Stimulated activated CD4-positive, alpha-beta T cell treated with anti-CD3 and anti-CD28 coated beads, Interleukin-1b, Interleukin-23, amount 100 ng/mL, for 1 hour (primary cell): ENCODE measurements at places on chromosomes 12 and 14.

DNA sequence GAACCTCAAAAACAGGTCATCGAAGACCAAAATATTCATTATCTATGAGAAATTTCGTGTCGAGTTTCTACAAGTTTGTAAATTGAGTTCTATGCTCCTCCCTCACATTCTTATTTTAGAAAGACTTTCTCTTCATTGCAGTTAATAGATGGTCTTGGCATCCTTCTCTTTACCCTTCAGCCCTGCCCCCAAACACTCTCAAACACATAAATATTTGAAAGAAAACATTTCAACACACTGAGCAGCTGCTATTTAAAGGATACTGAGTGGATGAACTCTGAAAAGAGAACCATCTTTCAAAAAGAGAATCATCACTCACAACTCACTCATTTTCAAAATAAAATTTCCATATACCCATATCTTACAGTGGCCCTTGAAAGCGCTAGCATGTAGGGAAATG, 67.1 kb downstream of the NUAK1 start:
- no peak for DNase-seq

DNA sequence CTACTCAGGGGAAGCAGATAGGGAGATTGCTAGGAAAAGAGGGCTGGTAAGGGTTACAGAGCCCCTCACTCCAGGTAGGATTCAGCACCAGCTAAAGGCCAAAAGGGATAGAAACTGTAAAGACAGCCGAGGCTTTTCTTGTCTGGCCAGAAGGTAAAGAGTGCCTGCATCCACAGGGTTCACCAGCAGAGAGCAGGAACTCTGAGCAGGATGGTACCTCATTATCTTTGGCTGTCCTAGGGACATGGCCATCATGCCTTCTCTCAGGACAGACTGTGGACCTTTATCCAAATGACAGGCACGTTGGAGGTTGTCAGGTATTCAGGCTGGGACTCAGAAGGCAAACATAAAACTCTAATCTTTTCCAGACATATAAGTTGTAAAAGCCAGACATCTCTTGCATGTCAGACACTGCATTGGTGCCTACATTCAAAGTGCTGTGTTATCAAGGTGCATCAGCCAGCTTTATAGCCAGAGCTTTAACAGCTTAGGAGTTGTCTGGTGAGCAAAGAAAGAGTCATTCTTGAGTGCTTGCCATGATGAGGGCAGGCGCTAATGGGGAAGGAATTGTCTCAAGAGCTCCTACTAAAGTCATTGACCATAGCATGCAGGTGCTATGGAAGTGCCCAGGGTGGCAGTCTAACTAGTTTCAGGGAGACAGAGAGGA, 89.5 kb downstream of the PELI2 start:
- DNase-seq: no peak

GRCh38 chr14:59317798-59318505, 129.5 kb downstream of the DAAM1 start:
- DNase-seq: no peak

- no peak for DNase-seq
These were observed 12.4 kb upstream of the ITGB7 start for GRCh38 chr12:53219292-53219955.

DNA sequence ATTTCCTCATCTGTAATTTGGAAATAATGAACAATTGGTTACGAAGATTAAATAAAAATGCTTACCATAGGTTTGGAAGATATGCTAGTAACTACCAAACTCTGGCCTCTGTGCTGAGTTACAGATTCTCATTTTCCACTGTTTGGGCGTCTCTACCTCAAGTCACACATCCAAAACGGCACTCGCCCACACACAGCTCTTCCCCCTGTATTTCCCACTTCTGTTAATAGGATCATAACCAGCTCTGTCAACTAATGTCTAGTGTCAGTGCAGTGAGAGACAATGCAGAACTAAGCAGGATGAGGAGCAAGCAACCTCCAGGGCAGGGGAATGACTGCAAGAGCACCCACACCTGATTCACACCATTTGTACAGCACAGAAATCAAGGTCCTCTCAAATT, 10.9 kb upstream of the SYCP3 start:
- no peak for DNase-seq

GRCh38 chr12:110243227-110243626, 37.8 kb upstream of the ATP2A2 start:
- no peak for DNase-seq

GRCh38 chr12:94571556-94571955, 78.8 kb downstream of the TMCC3 start:
- DNase-seq: no peak

DNA sequence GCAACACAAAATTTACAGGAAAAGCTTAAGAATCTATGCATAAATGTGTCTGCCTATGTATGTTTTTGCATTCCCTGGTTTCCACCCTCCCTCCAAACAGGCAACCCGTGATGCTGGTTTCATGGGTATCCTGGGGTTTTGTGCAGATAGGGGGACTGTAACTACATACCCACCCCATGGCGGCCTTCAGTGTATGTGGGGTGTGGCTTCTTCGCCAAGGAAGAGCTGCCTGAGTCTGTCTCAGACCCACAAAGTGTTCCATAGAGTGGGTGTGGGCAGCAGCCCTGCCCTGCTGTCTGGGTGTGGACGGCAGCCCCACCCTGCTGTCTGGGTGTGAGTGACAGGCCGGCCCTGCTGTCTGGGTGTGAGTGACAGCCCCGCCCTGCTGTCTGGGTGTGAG, 174.8 kb downstream of the ADGRD1 start:
- no peak for DNase-seq

DNA sequence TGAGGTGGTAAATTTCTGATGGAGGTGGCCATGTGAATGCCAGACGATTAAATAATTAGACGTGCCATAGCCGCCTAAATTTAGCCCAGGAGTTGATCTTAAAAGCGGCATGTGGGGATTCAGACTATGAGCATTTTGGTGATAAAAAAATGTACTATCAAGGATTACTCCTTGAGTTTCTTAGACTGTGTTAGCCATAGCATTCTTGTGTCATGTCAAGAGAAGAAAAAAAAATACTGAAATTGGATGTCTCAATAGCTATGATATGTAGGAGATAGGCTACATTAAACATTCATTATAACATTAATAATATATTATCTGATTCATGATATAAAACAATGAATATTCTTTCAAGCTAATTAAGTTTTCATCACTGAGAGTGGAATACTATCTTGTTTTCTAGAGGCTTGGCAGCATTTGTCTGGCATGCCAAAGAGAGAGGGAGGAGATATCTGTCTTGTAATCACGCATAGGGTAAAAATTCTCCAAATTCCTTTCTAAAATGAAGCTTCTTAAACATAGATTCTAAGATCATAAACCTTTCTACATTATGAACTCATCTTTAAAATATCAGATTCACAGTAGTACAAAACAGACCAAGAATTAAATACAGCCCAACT, 727.0 kb downstream of the C12orf50 start:
- no peak for DNase-seq

DNA sequence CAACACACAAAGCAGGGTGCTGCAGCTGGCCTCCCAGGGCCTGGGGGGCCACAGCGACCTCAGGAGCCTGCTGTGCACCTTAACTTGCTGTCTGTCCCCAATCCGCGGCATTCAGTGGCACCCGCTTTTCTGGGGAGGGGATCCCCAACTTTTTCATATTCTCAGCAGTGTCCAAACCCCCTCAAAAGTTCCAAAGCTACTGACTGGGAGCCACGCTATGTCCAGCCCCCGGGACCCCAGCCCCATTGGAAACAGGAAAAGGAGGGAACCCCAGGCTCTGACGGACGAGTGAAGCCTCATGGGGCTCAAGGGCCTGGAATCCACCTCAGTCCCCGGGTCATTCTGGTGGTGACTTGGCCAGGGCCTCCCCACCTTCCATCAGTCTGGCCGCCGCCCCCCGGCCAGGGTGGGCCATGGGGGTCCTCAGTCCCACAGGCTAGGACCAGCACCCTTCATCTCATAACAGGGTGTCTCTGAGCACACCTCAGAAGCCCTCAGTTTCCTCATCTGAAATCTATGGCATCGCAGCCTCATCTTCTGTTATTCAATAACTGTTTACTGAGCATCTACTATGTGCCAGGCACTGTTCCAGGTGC, 127.3 kb downstream of the NCOR2 start:
- no peak for DNase-seq

- no peak for DNase-seq
These were observed 14.1 kb upstream of the NCOR2 start for GRCh38 chr12:124581307-124582107.

GRCh38 chr12:130114952-130115351, 47.3 kb upstream of the FZD10 start:
- no peak for DNase-seq

GRCh38 chr12:74791365-74791764, 253.7 kb downstream of the ATXN7L3B start:
- DNase-seq: no peak

DNA sequence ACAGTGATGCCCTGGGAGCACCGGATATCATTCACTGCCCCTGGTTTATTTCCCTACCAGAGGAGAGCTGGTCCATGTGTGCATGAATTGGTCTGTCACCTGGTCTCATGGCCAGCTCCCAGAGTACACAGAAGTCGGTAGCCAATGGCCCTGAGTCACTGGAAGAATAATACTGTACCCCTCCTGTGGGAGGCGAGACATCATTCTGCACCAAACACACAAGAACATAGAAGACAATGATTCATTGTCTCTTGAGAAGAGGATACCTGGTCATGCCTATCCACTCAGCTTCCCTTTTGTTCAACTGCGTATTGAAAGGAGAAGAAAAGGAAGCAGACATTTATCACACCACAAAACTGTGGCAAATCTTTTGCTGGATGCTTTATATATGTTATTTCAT, 216.2 kb downstream of the DPF3 start:
- no peak for DNase-seq

DNA sequence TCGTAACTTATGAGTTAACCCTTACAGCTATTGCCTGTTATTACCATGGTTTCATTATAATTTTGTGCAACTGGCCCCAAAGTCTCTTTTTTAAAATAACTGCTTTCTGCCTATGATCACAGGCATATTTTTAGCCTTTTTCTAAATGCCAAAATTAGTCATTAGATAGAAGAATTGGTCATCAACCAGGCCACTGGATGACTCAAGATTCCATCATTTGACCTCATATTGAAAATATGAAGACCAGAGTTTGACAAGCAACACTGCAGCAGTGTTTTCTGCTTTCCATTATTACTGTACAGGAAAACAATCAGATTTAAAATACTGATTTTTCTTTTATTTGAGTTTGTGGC, 54.7 kb upstream of the OTOGL start:
- no peak for DNase-seq

- no peak for DNase-seq
These were observed 56.4 kb upstream of the RNU6-8 start for GRCh38 chr14:32259368-32260013.

DNA sequence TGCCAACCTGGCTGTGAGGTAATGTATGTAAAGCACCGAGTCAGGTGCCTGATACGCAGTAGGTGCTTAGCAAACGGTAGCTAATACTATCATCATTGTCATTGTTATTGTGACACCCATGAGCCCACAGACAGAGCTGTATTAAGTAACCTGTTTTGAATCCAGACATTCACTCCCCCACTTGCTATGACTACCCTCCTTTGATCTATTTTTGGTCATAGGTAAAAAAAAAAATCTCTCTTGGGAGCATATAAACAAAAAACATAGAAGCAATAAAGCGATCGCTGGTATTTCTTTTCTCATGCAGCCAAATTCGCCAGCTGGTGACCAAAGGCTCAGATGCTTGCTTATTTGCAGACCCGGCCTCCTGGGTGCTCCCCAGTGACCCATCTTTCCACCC, 330.2 kb downstream of the DPF3 start:
- DNase-seq: no peak

- no peak for DNase-seq
These were observed 163.3 kb downstream of the ETV6 start for GRCh38 chr12:11812586-11813437.

DNA sequence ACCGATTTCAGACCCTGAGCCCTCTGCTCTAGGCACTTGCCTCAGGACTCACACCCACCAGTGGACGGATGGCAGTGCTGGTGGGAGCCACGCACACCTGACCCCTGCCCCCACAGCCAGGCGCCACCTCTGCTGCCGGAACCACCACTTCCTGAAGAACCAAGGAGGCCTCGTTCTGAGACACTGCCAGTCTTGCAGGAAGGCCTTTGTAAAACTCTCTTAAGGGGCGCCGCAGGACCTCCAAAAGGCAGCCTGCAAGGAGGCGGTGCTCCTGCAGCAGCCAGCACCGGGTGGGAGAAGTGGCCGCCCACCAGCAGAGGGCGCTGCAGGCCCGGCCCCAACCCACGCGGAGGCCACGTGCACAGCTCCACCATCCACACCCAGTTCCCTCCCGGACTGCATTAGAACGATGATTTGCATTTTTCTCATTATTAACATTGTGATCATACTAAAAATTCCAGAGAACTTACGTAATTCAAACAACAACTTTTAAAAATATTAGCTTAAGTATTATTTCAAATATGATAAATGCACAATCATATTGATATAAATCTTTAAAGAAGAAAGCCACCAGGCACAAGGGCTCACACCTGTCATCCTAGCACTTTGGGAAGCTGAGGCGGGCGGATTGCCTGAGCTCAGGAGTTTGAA, 12.8 kb downstream of the STX2 start:
- DNase-seq: peak; percentile 24

DNA sequence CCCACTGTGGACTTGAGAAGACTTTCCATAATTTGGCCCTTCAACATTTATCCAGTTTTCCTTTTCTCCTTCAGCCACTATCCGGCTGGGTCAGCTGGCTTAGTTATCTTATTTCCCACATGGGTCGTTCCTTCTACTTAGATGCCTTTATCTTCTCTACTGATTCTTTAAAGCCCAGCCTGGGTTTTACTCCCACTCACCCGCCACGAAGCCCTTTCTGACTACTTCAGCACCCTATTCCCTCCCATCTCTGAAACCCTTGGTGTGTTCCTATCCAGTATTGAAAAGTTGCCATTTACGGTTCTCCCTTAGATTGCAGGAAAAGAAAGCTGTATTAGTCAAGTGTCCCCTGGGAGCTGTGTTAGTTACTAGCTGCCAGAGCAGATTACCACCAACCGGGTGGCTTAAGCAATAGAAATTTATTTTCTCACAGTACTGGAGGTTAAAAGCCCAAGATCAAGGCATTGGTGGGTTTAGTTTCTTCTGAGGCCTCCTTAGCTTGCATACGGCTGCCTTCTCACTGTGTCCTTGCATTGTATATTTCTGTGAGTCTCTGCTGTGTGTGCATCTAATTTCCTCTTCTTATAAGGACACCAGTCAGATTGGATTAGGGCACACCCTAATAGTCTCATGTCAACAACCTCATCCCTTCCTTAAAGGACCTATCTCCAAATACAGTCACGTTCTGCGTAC, 105.5 kb downstream of the GPATCH2L start:
- DNase-seq: no peak

DNA sequence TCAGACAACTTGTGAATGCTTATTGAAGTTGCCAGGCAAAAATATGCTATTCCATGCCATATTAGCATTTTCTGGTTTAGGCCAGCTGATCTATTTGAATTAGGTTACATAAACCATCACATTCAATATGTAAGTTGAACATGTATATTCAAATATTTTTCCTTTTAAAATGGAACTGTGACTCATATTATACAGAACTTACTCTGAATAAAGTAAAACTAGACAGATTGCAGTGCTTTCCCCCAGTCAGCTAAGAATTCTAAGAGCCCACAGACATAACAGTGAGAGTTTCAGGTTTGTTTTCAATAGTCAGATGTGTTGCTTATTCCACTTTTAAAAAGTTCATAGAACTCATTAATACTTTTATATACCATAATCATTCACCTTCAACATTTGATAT, 119.8 kb downstream of the MGST1 start:
- DNase-seq: no peak
